WTC11 (cell line): ENCODE measurements at places on chromosomes 6 and 20. TPM values are rescaled to one million over a fixed set of nuclear protein-coding genes. Genes with fewer than 3 reads are reported as not detected.
A peak's percentile ranks its signal among the peaks of the same experiment; 100 is the strongest.

PPIL6 gene
- total RNA-seq, result 0.61 to 0.76 TPM (median 0.69 TPM) in 3 replicates

GCNT2 gene
- 51.2 to 66.7 TPM (median 62.7 TPM) in 3 replicates for total RNA-seq

VWA7 gene
- total RNA-seq, result 1.2 to 1.8 TPM (median 1.4 TPM) in 3 replicates

GRCh38 chr6:135128268-135128914 lies 52.7 kb upstream of the MYB start:
- DNase-seq, result no peak

DNA sequence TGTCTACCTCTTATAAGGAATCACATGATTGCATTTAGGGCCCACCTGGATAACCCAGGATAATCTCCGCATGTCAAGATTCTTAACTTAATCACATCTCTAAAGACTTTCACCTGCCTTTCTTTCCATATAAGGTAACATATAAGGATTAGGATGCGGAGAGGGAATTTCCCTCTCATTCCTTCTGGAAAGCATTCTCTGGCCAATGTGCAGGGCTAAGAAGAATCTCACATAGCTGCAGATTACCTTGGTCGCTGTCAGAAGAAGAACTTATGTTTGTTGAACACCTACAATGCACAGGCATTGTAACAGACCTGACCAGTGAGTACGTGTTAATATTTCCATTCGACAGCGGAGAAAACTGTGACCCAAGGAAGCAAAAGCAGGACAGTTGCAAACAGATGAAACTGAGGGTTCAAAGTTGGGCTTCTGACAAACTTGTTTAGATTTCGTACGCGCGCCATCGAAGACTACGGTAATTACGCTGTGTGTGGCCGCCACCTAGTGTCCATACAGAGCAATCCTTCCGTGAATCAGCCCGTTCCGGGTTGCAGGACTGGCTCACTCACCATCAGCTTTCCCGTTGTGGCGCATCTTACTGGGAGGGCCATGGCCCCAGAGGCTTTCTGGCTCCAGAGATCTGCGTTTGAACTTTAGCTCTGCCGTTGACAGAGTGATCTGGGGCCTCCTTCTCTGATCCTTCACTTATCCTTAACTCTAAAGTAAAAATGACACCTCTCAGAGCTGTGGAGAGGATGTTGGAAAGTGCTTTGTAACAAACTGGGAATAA lies 9.5 kb downstream of the C20orf202 start:
- peak; percentile 80 for DNase-seq

DNA sequence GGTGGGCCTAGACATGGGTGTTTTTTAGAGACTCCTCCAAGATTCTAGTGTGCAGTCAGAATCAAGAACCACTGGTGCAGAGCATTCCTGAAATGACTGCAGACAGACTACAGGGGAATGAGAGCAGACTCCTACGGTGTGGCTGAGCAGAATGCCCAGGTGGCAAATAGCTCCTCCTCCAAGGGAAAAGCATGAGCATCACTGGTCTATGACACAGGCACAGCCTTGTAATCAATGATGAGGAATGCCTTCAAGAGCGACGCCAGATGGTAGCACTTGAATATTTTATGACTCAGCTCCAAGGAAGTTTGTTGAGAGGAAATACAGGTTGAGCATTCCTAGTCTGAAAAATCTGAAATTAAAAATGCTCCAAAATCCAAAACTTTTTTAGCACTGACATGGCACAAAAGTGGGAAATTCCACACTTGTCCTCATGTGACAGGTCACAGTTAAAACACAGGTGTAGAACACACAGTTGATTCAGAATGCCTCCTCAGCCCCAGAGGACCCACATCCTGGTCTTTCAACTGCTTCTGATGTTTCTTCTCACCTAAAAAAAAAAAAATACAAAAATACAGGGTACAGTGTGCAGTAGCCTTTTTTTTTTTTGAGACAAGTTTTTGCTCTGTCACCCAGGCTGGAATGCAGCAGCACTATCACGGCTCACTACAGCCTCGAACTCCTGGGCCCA lies 10.6 kb upstream of the FAM8A1 start:
- no peak for DNase-seq

CLVS2 gene
- 0.46 to 0.90 TPM (median 0.60 TPM) in 3 replicates for total RNA-seq

GSTA2 gene
- 0.14 TPM in 1 of 3 replicates, not detected in the others for total RNA-seq

DNA sequence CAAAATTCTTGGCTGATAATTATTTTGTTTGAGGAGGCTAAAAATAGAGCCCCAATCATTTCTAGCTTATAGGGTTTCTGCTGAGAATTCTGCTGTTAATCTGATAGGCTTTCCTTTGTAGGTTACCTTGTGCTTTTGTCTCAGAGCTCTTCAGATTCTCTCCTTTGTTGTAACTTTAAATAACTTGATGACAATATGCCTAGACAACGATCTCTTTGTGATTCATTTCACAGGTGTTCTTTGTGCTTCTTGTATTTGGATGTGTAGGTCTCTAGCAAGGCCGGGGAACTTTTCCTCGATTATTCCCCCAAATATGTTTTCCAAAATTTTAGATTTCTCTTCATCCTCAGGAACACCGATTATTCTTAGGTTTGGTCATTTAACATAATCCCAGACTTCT lies 376.5 kb upstream of the MAN1A1 start:
- DNase-seq, result no peak

- DNase-seq, result no peak
Measured at GRCh38 chr6:149080511-149080910, 237.0 kb upstream of the TAB2 start.

MAP3K5 gene
- 1.6 to 1.9 TPM (median 1.7 TPM) in 3 replicates for total RNA-seq

DNA sequence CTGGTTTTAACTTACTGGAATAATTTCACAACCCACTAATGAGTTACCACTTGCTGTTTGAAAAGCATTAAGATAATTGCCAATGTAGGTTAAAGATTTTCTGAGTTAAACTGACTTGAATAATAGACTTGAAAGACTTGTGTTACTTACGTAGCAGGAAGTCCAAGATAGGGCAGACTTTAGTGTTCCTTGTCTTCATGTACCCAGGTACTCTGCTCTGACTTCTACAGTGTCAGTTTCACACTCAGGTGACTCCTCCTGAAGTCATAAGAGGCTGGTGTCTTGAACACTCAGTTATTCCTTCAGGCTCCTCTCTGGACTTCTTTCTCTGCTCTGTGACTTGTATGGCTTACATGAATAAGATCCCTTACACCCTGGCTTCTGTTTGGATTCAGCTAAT lies 76.3 kb upstream of the SGK1 start:
- DNase-seq, result no peak

ANKRD66 gene
- total RNA-seq, result not detected in 3 replicates

DNA sequence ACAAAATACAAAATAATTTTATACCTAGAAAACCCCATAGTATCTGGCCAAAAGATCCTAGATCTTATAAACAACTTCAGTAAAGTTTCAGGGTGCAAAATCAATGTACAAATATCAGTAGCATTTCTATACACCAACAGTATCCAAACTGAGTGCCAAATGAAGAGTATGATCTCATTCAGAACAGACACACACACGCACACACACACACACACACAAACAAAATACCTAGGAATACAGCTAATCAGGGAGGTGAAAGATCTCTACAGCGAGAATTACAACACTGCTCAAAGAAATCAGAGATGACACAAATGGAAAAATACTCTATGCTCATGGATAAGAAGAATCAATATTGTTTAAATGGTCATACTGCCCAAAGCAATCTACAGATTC lies 49.2 kb downstream of the TOMM6 start:
- DNase-seq, result no peak

GRCh38 chr6:101683884-101684283 lies 290.4 kb downstream of the GRIK2 start:
- DNase-seq, result no peak

MYT1 gene
- total RNA-seq, result 1.9 to 4.3 TPM (median 2.0 TPM) in 3 replicates

DNA sequence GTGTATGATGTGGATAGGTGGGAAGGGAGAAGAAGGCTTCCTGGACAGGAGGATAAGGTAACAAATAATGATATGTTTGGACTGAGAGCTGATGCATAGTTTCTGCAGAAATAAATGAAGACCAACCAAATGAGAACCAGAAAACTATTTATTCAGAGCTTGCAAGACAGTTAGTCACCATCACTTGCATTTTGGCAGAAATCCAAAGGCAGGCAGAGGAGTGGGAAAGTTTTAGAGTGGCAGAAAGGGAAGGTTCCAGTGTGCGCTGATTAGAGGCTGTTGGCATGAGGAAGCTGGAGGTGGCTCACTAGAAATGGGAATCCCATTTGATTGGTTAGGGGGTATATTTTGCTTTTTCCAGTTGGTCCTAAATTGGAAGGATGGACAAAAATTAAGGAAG lies 13.0 kb upstream of the F13A1 start:
- DNase-seq, result no peak

SLC4A11 gene
- total RNA-seq, result 30.4 to 39.5 TPM (median 34.5 TPM) in 3 replicates

GRCh38 chr6:14271789-14272736 lies 154.5 kb downstream of the CD83 start:
- no peak for DNase-seq

DNA sequence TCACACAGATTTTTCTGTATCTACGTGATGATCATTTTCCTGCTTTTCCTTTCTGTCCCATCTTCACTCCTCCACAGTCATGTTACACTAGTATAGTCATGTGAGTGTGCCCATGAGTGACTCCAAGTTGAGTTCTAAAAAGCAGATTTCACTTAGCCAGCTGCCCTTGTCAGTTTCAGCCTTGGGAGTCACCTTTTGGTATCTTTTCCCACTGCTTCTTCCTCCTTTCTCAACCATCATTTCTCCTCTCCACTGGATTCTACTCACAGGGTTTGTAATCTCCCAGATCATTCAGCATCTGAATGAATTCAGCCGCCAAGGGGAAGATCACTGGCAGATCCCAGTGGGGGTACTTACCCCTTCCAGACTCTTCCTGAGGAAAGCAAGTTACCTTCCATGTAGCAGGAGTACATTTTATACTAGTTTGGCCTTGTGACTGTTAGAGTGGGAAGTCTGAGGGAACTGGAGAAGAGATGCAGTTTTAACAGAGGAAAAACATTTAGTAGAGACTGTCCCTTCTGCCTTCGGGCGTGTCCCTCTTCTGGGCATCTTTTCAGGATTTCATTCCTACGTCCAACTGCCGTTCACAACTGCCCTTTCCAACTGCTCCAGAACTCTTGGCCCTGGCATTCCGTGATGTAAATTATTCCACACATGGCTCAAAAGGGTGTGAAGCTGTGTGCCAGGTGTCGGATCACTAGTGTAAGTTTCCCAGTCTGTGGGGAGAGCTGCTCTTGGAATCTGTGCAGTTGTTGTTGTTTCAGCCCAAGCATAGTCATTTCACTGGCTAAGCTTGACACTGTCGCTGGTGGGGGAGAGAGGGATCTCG lies 38.9 kb downstream of the BICRAL start:
- DNase-seq, result no peak

DNA sequence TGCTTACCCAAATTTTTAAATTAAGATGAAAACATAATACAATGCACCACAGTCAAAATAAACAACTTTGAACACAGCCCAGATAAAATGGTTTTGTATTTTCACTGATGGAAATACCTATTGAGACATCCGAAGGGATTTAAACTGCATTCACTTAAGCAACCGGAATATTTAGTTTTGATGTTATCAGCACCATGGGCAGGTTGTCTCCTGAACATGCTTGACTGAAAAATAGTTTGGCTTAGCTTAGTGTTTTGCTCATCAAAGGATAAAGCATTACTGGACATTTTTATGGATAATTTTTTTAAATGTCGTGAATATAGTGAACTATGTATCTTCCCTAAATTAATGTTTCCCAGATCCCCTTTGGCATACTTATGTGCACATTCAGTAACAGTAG lies 177.5 kb downstream of the GJA1 start:
- DNase-seq, result no peak

DNA sequence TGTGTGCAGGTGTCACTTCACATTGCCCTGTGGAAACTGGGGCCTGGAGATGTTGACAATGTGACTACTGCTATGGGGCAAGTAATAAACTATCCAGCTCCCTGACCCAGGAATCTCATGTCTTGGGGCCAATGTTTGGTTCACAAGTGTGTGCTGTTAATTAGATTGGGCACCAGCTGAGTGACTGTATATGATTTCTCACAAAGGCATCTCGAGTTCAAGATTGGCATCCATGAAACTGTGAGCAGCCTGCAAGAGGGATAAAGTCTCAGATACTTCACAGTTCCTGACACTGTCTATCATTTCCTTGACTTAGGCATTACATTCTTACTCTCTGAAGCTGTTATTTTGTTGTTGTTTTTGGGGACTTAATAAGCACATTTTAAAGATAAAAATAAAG lies 264.0 kb downstream of the PRKN start:
- no peak for DNase-seq

- no peak for DNase-seq
Measured at GRCh38 chr6:36946526-36946925, 8.0 kb upstream of the PI16 start.

CST2 gene
- not detected in 3 replicates for total RNA-seq

PROKR2 gene
- total RNA-seq, result 1.5 to 2.6 TPM (median 2.0 TPM) in 3 replicates

EPM2A gene
- total RNA-seq, result 4.8 to 5.3 TPM (median 5.1 TPM) in 3 replicates

IMPG1 gene
- not detected in 3 replicates for total RNA-seq

DCDC2 gene
- total RNA-seq, result 1.4 to 3.2 TPM (median 1.8 TPM) in 3 replicates

VNN1 gene
- 0.04 to 0.07 TPM in 2 of 3 replicates, not detected in the other for total RNA-seq

NKX2-4 gene
- total RNA-seq, result 0.07 to 0.11 TPM in 2 of 3 replicates, not detected in the other

- DNase-seq, result no peak
Measured at GRCh38 chr6:24385536-24386269, 17.0 kb upstream of the MRS2 start.

LAMA4 gene
- 1.6 to 2.6 TPM (median 1.7 TPM) in 3 replicates for total RNA-seq

DNA sequence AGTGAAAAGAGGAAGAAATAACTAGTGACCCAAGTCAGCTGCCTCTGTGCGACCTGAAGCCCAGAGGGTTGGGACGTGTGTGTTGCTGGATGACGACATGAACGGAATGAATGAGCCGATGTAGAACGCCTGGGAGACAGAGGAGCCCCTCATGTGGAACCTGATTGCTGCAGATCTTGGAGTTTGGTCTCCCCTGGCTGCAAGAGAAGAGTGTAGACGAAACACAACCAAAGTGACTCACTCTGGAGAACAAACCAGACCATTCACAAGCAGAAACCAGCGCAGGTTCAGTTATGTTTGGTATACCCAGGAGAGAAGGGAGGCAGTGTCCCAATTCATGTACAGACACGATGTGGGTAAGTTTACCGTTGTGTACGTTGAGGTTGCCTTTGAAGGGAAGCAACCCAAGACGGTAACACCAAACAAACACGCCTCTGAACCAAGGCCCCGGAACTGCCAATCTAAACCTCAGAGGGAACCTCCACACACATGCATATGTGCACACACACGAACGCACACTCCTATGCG lies 265.9 kb downstream of the BMP7 start:
- no peak for DNase-seq

- DNase-seq, result no peak
Measured at GRCh38 chr20:61830991-61831390, 234.7 kb downstream of the TAF4 start.

DNA sequence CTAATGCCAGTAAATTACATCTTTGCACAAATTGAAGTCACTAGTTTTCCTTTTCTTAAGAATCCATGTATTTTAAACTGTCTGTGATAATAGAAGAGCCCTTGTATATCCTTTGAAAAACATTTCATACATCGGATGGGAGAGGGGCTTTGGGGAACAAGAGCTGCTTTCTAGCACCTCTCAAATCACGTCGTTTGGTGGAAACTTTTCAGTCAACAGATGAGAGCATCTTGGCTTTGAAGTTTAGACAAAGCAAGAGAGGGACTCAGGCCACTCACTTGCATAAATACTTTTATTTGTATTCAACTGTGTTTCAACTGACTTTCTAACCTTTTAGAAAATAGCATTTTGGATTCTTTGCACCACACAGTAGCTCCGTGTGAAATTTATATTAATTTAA lies 502.3 kb upstream of the IMPG1 start:
- DNase-seq, result no peak

NNAT gene
- total RNA-seq, result 59.8 to 90.0 TPM (median 61.1 TPM) in 3 replicates

- peak; percentile 38 for DNase-seq
Measured at GRCh38 chr20:62142252-62143080, 728 bp downstream of the PSMA7 start.

- no peak for DNase-seq
Measured at GRCh38 chr20:44649976-44650375, 1.5 kb downstream of the ADA start.

- DNase-seq, result no peak
Measured at GRCh38 chr6:6588064-6588923, at the start of gene LY86. LY86 (plus strand) TSS chr6:6588720; CDS start chr6:6588735, 15 bp downstream.
